ENCODE measurements at places on chromosomes 1 and 21. TPM values are rescaled to one million over a fixed set of nuclear protein-coding genes. Genes with fewer than 3 reads are reported as not detected.

GRCh38 chr21:35206141-35207125 is 157.3 kb upstream of the RUNX1 start:
- H3K4me1 ChIP-seq, result peaks cover 51% of the 10 kb centered on the region
- H3K4me3 ChIP-seq, result no peak overlapping the region
- H3K27me3 ChIP-seq, result no peaks in the 10 kb centered on the region
- H3K27ac ChIP-seq, result no peak overlapping the region
- no peaks in the 10 kb centered on the region for H3K36me3 ChIP-seq
- no peak for DNase-seq

DNA sequence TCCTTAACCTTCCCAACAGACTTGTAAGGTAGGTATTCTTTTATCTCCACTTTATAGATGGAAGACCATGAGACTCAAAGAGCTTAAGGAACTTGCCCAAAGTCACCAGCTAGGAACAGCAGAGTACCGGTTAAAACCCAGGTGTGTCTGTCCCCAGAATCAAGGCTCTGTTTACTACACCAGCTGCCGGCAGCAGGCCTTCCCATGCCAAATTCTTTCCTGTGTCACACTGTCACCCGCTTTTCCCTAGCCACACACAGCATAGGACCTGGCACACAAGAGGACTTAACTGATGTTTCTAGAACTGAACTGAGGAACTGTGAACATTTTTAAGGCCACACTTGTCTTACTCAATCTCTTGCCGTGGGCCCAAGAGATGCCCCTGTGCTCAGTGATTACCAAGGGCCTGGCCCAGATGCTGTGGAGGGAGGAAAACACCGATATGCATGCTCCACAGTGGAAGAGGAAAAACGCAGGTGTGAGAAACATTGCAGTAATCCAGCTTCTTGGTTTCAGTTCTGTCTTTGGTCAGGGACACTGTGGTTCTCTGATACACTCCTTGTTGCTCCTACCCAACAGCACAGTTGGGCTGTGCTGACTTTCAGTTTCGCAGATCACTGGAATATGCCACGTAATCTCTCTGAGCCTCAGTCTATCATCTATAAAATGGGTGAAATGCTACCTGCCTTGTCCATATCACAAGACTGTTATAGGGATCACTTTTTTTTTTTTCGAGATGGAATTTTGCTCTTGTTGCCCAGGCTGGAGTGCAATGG is 13.9 kb upstream of the LY9 start:
- H3K4me3 ChIP-seq, result no peak overlapping the region
- H3K4me1 ChIP-seq, result no peaks in the 10 kb centered on the region

Gene NOTCH2NLA
- 94.5 TPM for total RNA-seq

Gene RBM8A
- total RNA-seq, result 49.8 TPM

Measured in osteoblast (primary cell).